Non-pigmented ciliary epithelial cell (primary cell): ENCODE measurements at places on chromosomes 2 and 18.

- no peak for DNase-seq
These were observed 27.4 kb downstream of the USP34 start for GRCh38 chr2:61443342-61444041.

GRCh38 chr2:7121851-7122250 is 204.6 kb downstream of the RNF144A start:
- no peak for DNase-seq

DNA sequence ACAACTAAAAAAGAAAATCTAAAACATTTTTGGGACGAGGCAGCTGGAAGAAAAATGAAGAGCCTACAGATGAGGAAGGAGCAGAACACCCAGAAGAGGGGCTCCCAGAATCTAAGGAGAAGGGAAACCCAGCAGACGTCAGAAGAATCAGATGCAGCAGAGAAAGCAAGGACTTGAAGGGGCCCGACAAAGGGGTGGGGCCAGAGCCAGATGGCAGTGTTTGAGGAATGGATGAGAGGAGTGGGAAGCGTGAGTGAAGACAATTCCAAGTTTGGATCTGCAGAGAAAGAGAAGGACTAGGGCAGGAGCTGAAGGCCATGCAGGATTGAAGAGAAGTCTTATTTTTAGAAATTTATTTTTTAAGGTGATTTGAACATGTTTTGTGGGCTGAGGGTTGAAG is 19.3 kb downstream of the PTMA start:
- no peak for DNase-seq

DNA sequence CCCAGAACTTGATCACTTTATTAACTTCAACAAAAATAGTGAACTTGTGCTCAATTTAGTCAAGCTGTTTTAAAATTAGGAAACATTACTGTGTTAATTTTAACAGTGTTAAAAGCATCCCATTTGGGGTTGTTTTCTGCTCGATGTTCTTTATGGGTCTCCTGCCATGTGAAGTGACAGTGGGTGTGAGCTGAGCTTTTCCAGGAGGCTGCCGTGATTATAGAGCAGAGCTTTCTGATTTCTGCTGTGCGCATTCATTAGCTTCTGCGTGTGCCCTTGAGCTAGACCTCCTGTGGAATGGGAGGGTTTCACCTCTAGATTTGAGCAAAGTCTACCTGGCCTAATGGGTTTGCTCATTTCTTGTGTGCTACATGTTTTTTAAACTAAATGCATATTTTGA is 121.5 kb downstream of the WDSUB1 start:
- DNase-seq: no peak

- DNase-seq: no peak
These were observed 40.4 kb downstream of the CELF4 start for GRCh38 chr18:37525262-37525585.

- no peak for DNase-seq
These were observed 21.7 kb downstream of the COX7A2L start for GRCh38 chr2:42339191-42339912.

- DNase-seq: no peak
These were observed 89.4 kb downstream of the DOK6 start for GRCh38 chr18:69490072-69490471.

DNA sequence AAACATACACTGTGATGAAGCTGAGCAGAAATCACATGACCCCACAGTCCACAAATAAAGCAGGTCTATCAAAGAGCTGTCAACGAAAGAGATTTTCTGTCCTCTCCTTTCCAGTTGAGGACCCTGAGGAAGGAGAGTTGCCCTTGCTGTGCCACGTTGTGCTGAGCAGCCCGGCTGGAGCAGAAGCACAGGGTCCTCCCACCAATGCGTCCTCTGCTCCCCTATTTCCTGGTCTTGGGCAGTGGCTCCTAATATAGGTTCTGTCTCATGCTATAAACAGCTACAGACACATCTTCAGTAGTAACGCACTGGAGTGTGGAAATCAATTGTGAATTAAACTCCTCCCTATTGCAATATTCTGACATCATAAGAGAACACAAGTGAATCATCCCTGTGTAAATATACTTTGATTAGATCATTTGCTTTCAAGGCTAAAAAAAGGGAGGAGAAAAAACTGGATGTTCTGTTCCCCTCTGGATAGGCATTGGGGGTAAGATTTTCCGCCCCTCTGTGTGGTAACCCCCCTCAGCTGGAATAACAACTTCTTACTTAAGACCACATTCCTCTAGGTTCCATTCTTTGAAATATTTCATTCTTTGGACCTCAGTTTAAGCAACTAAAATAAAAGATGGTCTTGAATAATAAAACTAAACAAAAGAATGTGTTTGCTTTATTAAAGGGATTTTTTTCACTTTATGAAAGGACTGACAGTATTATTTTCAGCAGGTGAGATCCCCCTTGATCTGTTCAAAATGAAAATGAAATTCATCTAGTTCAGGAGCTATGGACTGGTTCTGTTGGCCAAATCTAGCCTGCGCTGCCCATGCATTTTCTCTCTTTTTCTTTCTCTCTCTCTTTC is 8.3 kb upstream of the RHOB start:
- peak; percentile 57 for DNase-seq

DNA sequence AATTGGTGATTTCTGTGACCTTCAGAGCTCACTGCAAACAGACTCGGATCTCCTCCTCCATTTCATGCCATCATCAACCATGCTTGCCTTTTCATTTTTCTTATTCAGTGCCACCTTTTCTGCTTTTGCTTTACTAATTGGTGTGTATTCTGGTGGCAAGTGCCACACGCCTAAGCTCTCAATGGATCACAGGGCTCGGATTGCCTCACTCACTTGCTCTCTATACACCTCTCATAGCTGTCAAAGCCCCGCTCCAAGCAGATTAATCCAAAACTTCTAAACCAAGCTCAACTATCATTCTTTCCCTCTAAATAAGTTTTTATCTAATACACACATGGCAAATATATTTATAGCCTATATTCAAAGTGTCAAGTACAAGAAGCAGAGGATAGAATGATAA is 86.4 kb downstream of the PLEKHM3 start:
- no peak for DNase-seq

DNA sequence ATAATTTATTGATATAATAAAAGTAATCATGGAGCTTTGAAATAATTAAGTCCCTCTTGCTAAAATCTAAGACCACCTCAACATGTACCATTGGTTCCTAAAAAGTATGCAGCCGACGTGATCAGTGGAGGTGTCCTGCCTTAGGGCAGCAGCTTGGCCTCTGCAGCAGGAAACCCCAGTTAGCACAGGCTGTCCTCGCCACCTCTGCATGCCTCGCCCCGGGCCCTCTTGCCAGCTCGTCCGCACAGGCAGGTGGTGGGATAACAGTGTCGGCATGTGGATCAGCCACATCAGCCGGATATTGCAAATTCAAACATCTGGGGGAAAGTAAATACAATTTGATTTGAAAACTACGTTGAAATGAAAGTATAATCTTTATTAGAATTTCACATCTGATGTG is 22.9 kb downstream of the COA5 start:
- DNase-seq: no peak
